ENCODE measurements at places on chromosomes 4 and X.

DNA sequence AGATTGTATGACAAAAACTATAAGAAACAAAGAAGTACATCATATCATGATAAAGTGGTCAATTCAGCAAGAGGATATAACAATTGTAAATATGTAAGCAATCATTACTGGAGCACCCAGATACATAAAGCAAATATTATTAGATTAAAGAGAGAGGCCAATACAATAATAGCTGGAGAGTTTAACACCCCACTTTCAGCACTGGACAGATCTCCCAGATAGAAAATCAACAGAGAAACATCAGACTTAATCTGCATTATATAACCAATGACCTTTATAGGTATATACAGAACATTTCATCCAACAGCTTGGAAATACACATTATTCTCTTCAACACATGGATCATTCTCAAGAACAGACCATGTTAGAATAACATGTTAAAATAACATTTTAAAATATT is 128.4 kb downstream of the SPOCK3 start:
- DNase-seq = no peak

DNA sequence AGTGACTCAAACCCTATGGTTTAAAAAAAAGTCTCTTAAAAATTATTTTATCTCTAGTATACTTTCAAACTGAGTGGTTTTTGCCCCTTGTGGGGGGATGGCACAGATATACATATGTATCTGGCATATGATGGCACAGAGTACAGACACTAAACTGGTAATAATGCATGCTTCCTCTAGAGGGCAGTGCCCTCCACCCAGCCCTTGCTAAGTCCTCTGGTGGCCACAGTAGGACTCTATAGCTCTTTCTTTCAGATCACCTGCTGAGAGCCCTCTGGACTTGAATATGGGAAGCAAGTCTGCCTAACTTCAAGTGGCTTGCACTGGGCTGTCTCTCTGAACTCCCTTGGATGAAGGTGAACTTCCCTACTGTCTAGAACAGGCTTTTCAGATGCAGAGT is 66.3 kb downstream of the TSPAN7 start:
- no peak for DNase-seq

DNA sequence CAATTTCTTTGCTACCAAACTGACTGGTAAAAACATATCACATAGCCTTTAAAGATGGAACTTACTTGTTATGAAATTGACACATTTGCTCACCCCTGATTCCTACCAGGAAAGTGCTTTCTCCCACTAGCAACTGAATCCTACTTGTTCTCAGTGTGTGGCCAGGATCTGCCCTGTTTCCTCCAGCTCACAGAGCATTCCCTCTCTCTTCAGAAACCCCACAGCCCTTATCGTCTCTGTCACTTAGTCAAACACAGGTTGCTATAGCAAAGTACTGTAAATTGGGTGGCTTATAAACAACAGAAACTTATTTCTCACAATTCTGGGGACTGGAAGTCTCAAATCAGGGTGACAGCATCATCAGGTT is 265.2 kb upstream of the BOD1L1 start:
- no peak for DNase-seq

DNA sequence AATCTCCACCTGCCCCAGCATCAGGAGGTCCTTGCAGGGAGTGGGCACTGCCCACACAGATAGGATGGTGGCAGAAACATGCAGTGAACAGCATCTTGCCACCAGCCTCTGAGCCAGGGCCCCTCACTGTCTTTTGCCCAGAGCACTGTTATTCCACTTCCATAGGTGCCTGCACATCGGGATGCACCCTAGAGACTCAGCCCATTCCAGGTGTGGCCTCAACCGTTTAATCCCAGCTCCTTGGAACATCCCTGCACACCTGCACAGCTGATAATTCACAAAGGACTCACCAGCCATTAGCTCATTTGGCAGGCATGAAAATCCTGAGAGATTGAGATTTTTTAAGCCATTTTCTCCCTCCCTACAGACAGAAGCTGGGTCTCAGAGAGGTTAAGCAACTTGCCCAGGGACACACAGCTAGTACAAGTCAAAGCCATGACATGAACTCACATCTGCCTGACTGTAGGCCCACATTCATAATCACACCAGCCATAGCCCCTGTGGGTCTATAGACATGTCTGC is 116.3 kb downstream of the EFNB1 start:
- no peak for DNase-seq

- DNase-seq = no peak
Observed at GRCh38 chr4:85681221-85681657, 206.3 kb downstream of the ARHGAP24 start.

GRCh38 chrX:153731117-153731844 is 6.6 kb downstream of the ABCD1 start:
- no peak for DNase-seq

DNA sequence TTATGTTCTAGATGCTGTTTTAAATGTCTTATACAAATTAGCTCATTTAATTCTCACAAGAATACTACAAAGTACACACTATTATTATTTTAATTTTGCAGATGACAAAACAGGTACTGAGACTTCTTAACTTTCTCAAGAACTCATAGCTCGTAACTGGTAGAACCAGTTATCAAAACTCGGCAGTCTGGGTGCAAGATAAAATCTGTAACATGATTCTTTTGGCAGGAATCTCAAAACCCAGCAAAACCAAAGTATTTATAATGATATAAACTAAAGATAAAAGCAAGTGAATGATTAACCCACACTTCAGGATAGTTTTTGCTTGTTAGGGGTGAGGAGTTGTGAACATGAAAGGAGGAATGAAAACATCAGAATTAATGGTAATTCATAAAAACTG is 27.6 kb downstream of the CLNK start:
- DNase-seq = no peak

- no peak for DNase-seq
Observed at GRCh38 chr4:108825737-108826136, 62.9 kb upstream of the ETNPPL start.

DNA sequence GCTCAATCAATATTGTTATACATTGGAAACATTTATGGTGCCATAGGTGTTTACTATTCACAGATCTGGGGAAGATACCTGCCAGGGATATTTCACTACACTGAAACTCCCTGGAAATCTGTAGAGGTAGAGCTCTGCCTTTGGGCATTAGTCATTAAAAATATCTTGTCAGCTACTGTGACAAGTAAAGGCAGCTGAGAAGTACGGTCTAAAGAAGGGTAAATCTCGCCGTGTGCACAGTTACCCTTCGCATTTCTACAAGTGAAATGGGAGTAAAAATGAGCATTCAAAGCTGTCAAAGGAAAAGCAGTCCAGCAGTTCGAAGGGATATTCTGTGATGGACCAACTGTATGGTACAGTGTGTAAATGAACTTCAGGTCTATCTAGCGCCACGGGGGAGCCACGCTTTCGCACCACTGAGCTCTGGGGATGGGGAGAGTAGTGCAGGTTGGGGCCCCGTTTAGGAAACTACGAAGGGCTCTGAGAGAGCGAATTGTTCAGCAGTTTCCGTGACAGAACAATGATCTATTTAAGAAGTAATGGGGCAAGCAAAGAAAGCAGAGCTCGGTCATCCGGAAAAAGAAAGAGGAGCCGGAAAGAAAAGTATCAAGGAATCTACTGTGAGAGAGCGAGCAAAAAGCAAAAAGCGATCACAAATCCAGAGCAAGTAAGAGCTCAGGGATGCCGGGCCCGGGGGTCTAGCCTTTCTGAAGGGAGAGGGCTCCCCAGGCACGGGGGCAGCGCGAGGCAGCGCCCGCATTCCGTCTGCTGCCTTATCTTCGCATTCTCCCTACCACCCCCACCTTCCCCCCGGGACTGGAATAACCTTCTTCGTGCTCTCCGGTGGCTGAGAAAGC is 646 bp downstream of the TIGD4 start:
- peak; percentile 6 for DNase-seq

- DNase-seq = no peak
Observed at GRCh38 chr4:142743121-142743825, 102.8 kb downstream of the INPP4B start.

DNA sequence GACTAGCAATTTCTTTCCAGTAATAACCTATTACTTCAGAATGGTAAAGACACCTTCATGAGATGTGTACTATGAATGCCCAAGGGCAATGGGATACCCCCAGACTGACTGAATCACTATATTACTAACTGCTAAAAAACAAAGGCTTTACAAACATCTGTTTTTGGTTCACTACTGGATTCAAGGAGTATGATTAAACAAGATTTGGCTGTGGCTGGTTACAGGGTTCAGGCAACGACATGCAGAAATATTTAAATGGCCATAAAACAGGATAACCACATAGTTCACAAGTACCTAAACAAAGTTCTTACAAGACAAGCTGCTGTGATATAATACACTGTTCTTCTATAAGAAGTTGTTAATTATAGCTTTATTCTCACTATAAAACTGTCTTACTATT is 128.2 kb downstream of the FRYL start:
- no peak for DNase-seq

DNA sequence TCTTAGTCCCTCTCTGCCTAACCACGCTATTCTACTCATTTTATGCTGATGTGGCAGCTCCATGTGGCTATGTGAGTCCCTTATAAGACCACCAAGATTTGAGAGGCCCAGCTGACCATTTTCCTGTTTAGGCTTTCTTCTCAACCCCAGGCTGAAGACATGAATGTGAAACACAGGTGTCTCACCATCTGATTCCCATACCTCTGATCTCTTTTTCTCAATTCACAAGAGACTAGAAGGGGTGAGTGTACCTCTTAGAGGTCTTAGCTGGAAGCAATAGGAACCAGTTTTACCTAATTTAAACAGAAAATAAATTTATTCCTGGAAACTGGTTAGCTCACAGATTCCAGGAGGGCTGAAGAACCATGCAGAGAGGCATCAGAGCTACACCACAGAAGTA is 276.5 kb upstream of the FMR1 start:
- DNase-seq = no peak

DNA sequence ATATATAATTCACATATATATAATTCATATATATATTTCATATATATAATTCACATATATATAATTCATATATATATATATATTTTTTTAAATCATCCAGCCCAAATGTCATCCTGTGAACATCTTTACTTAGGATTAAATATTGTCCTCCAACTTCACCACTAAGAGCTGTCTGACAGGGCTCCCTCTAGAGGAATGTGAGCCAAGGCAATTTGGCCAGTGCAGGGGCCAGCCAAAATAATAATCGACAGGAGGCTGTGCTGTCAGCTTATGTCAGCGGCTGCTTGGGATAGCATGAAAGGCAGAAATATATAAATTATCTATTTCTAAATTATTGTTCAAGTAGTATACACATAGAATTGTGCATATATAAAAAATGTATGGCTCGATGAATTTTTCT is 29.5 kb downstream of the EGFL6 start:
- DNase-seq = no peak

- DNase-seq = no peak
Observed at GRCh38 chr4:173522160-173522950, 7.7 kb downstream of the HAND2 start.

DNA sequence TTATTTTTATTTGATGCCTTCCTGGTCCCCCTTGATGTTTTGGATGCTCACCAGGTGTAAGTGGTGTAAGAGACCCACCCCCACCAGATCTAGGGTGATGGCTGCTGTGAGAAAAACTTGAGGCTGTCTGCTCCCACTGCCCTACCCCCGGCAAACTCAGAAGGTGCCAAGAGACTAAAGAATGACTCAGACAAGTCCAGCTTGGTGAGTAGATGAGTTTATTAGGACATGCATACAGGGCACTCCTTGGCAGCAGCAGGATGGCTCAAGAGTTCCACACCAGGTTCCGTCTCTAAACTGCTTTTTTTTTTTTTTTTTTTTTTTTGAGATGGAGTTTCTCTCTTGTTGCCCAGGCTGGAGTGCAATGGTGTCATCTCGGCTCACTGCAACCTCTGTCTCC is 84.0 kb upstream of the HPF1 start:
- DNase-seq = no peak

DNA sequence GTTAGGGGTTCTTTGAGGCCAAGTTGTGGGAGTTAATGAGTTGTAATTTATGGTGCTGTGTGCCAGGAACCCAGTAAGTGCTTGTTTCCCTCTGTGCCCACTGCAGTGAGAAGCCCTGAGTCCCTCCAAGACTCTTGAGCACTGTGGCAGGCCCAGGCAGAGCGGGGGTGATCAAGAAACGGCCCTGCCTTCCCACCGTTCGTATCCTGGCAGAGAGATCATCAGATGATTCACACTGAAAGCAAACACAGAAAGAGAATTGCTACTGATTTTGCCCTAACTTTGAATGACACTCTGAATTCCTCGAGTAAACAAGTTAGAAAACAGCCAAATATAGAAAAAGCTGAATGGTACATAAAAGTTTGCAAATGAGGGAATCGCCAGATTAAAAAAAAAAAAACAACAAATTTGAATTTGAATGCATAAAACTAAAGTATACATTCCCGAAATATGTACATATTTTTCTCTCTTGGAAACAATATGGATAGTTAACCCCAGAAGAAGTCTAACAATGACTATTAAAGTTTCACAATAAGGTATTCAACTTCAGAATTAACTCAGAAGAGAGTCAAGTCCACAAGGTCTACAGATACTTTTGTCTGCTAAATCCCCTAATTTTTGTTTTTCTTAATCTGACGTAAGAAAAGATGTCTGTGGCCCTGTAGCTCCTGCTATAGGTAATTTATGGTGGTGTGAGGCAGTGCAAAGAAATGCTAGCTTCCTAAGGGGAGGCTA is 71.8 kb downstream of the AFAP1 start:
- DNase-seq = no peak

DNA sequence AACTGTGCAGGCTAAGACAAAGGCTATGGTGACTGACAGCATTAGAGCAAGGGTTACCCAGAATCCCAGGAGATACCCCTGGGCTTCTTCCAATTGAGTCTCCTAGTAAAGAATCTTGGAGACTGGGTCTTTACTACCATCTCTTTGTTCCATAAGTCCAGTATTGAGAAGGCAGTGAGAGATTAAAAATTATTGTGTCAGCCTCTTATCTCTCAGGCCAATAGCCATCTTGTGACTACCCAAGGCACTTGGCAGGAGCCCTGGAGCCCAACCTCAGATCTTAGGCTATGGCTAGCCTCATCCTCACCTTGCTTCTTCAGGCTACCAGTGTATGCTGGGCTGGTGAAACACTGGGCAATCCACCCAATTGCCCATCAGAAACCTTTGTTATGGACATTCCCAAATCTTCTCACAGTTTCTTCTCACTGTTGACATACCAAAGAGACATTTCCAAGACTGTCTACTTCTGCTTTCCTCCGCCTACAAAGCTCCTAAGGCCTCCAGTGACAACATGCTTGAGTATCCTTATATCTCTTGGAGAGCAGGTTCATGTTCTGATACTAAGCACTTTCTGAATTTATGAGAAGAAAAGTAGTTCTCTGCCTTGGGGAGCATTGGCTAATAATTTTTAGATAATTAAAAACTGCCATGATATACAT is 76.3 kb upstream of the STIM2 start:
- no peak for DNase-seq

DNA sequence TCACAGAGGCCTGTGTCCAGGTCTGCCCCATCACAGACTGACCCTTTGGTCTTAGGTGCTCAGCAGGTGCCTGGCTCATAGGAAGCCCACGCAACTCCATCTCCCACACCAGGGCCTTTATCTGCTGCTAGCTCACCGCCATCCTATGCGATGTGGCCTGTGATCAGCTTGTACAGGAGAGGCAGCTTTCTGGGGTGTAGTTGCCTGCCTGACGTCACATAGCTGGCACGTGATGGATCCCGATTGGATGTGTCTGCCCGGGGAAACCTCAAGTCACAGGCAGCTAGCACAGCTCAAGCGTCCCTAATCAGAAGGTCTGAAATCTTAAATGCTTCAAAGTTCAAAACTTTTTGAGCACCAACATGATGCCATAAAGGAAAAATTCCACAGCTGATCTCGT is 41.2 kb upstream of the CLDN34 start:
- no peak for DNase-seq
